Immature natural killer cell (primary cell): ENCODE measurements at places on chromosomes 2 and 18. TPM values are rescaled to one million over a fixed set of nuclear protein-coding genes. Genes with fewer than 3 reads are reported as not detected.

- DNase-seq, result no peak
These were observed 26.4 kb upstream of the TDRD15 start for GRCh38 chr2:21097331-21097730.

Gene EPB41L5
- polyA plus RNA-seq, result 5.8 TPM

- no peak for DNase-seq
These were observed 432.3 kb downstream of the STK39 start for GRCh38 chr2:167814881-167815718.

Gene LRRTM4
- not detected for polyA plus RNA-seq

- no peak for DNase-seq
These were observed 12.5 kb upstream of the MAL start for GRCh38 chr2:95012881-95013550.

- no peak for DNase-seq
These were observed 4.7 kb downstream of the MYO5B start for GRCh38 chr18:50190236-50190635.

- no peak for DNase-seq
These were observed 1603.6 kb upstream of the NXPH2 start for GRCh38 chr2:140383781-140384180.

Gene GLI2
- polyA plus RNA-seq, result not detected

GRCh38 chr2:68317971-68318913 is 1.5 kb downstream of the CNRIP1 start:
- no peak for DNase-seq

Gene POTEC
- not detected for polyA plus RNA-seq
